ENCODE measurements at places on chromosomes 5 and 9. TPM values are rescaled to one million over a fixed set of nuclear protein-coding genes. Genes with fewer than 3 reads are reported as not detected.

- peak; percentile 25 for DNase-seq
Observed at GRCh38 chr9:15696979-15697378, 144.1 kb downstream of the CCDC171 start.

GRCh38 chr5:146832985-146833732 lies 45.4 kb downstream of the PPP2R2B start:
- peak; percentile 76 for DNase-seq

- no peak for DNase-seq
Observed at GRCh38 chr5:73998489-73998888, 372.5 kb downstream of the ARHGEF28 start.

DNA sequence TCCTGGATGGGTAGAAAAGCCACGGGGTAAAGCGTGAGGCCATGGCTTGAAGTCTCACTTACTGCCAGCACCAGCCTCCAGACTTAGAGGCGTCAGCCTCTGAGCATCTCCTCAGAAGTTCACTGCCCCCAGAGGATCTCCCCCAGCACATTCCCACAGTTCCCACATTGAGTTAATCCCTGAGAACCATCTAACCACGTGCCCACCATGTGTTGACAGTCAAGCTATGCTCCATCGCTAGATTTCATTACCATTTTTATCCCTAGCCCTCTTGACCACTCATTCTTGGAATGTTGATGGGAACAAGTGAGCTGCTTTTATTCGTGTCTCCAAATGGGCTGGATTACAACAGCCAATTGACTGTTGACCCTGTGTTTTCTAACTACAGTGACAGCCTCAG lies 283.3 kb upstream of the IRX1 start:
- DNase-seq = no peak

DNA sequence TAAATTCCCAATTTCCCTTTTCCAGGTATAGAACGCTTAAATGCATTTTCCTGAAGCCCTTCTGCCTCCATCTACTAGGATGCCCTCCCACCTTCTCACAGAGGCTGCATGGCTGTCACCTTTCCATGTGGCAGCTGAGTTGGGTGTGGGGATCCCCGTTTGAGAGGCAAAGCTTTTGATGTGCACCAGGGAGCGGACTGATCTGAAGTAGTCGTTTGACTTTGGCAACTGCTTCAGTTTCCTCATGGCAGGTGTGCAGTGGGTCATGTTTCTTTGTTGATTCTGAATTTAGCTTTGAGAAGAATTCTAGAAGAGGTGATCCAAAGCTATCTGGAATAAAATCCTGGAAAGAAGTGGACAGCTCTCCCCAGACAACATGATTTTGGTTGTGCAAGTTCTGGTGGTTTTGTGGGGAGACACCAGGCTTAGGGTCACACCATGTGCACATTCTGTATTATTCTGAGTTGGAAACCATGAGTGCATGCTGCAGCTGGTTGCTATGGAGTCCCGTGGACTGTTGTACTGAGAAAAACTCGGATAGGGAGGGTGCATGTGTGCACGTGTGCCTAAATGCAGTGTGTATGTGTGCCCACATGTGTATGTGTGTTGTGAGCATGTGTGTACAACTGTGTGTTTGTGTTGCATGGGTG lies 63.5 kb downstream of the GADD45G start:
- no peak for DNase-seq

DNA sequence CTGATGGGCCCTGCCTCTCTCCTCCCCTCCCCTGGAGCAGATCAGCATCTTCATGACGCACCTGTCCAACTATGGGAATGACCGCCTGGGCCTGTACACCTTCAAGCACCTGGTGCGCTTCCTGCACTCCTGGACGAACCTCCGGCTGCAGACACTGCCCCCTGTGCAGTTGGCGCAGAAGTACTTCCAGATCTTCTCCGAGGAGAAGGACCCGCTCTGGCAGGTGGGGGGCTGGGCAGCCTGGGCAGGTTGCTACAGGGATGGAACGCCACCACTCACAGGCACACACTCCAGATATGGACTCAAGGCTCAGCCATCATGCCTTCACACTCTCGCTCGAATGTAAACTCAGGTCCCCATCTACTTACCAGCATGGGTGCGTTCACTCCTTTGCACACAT lies 32.1 kb downstream of the NDST1 start:
- no peak for DNase-seq

DNA sequence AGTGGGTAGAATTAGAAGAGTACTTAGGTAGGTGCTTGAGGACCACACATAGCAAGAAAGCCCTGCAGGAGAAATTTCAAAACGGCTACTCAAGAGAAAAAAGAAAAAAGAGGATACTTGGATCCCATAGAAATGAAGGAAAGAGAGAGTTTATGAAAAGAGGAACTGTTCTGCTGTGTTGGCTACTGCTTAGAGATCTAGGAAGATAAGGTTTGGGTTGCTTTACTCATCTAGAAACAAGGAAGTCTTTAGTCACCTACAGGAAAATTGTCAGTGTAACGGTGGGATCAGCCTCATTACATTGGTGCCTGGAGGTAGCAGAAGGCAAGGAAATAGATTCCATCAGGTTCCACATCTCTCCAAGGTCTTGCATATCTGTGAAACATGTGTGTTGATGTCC lies 14.8 kb upstream of the C5orf46 start:
- DNase-seq = no peak

DNA sequence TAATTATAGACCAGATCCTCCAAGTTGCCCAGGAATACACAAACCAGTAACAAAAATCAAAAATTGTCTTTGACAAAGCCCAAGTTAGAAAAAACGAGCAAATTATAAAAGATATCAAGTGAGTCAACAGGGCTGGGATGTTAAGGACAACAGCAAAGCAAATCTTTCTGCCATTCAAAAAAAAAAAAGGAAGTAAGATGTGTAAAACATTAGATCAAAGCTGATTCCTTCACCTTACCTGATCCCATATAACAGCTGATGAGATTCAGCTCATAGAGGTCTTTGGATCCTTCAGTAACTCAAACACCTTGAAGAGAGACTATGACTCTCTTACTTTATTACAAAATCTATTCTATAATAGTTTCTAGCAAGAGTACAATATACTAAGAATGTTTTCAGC lies 100.9 kb downstream of the STRBP start:
- DNase-seq = no peak

- no peak for DNase-seq
Observed at GRCh38 chr5:159018855-159019254, 80.9 kb downstream of the EBF1 start.

DNA sequence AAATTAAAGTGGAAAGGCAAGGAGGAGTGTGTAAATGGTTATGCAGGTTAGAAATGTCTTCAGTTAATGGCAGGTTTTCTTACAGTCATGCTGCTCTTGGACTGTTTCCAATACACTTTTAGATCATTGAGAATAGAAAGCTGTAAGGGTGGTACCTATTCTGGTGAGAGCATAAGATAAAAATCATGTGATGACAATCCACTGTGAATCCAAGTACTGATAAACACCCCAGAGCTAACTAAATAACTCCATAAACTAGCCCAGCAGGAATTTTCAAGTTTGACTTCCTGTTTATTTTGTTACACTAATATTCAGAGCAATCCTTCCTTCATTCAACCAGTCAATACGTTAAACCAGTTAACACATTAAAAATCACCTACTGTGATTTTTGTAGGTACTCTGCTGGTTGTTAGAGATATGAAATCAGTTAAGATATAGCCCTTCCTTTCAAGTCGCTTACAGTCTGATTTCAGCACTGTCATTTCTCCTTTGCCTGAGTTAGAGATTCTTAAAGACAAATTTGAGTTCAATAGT lies 22.6 kb downstream of the VCAN start:
- DNase-seq = no peak

GRCh38 chr5:32115985-32116384 lies 58.1 kb downstream of the GOLPH3 start:
- DNase-seq = no peak

- DNase-seq = peak; percentile 58
Observed at GRCh38 chr5:8517456-8517855, 648.5 kb downstream of the MTRR start.

GRCh38 chr5:83149671-83150070 lies 72.3 kb downstream of the XRCC4 start:
- peak; percentile 0 for DNase-seq

DNA sequence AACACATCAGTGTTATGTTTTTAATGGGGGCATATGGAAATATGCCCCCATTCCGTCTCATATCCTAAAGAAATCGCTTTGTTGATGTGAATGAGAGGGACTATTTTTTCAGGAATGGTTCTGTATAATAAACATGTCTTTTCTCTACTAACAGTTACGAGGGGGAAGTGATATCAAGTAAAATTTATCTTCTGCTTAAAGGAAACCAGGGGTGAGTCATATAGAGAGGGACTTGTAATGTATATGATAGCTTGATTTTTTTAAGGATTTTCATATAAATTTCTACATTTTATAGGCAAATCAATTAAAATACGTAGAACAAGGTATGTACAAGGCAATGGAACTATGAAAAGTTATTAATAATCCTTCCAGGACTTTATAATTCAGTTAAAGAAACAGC lies 207.1 kb downstream of the SEMA5A start:
- DNase-seq = no peak

DNA sequence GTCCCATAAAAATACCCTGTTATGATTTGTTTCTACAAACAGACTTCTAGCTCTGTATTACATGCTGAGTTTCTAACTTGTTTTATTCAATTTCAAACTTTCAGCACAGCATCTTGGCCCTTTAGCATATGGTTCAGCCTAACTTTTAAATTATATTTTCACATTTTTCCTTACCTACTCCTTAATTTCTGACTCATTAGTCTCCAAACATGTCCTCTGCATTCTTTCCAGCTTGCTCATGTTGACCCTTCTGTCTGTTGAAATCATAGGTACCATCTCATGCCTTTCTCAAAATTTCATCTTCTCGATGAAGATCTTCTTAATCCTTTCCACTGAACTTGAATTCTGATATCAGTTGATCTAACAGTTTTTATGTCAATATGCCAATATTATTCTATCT lies 200.9 kb upstream of the RIOK2 start:
- DNase-seq = peak; percentile 41

DNA sequence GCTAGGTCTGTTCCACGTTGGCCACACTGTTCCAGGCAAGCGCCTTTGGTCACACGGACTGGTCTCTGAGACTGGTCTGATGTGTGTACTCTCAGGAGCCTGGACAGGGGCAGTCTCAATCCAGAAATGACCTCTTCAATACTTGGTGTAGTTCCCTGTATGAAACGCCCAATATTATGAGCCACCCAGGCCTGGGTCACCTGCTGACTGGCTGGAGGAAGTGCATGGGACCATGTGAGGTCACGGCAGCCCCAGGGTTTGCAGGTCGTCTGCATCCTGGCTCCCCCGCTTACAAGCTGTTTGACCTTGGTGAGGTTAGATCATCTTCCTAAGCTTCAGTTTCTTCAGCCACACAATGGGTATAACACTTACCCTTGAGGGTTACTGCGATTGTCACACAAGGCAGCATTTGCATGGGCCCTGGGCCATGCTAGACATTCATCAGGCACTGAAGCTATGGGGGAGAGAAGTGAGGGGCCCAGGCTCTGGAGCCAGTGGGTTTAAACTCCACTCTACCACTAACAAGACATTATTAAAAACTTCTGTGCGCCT lies 5.2 kb upstream of the GRHPR start:
- DNase-seq = no peak

DNA sequence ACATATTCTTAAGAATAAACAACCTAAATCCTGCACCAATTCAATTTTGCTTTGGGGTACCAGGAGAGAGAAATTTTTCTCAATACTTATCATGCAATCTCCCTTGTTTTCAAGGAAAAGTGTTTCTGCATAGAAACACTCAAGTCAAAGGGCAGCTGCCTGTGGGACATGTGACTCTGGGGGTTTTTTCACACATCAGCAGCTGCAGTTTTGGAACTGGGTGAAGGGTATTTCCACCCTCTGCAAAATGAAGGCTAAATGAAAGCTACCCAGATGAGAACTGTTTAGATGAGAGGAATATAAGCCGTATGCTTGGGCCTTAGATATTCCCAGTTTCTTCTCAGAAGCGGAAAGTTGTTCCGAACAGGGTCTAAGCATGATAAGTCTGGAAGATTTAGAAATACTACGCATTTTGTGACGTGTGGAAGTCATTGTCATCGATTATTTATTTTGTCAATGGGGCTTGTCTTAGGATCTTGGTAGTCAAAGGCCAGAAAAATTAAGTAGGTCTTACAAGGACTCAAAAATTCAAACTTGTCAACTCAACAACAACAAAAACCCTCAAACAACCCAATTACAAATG lies 64.3 kb upstream of the BOD1 start:
- no peak for DNase-seq

DNA sequence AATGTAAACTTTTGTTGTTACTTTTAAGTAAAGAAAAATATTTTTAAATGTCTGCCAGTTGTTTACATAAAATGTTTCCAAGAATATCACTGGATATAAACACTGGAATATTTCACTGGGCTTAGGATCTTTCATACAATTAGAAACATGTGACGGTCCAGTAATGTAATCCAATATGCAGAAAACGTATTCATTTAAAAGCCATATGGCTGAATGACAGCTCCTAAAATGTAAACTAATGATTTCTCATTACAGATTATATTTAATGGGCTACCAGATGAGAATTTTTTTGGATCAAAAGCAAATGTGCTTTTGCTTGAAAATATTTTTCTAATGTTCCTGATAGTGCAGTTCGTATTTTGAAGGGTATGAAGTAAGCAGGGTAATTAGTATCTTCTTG lies 124.3 kb downstream of the TTC39B start:
- no peak for DNase-seq

DNA sequence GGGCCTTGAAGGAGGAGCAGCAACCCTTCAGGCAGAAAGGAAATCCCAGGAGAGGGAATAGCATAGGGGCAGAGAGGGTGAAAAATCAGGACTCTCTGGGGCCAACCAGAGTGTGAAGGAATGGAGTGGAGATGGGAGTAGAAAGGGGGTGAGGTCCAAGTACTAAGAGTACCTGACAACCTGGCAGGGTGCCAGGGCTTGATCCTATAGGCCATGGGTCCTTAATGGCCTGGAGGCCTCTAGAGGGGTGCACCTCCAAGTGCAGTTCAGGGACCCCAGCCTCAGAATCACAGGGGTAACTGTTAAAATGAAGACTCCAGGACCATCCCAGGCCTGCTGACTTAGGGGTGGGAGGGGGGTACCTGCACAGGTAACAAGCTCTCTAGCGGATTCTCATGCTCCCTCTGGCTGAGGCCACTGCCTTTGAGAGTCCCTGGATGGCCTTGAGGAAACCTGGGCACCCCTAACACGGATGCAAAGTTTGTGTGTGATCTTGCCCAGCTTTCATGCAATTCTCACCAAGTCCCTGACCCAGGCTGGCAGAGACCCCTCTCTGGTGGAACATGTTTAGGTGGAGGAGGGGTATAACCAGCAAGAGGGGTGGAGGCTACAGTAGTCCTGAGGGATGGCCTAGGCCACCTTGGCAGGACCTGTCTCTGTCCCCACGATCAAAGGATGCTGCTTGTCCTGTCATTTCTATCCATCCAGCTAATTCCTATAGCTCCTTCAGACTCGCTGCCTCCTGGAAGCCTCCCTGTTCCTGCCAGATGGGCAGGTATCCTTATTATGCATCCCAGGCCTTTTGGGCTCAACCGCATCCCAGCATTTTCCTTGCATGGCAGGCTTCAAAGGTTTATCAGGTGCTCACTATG lies 17.6 kb upstream of the CSF1R start:
- no peak for DNase-seq

DMGDH gene
- total RNA-seq = 14.7 TPM

EIF4E1B gene
- not detected for total RNA-seq

F2R gene
- total RNA-seq = 17.3 TPM

PCDHGA7 gene
- 0.86 TPM for total RNA-seq

SLC36A2 gene
- total RNA-seq = not detected

NAIP gene
- 4.1 TPM for total RNA-seq

CYLC2 gene
- total RNA-seq = not detected

HAVCR1 gene
- total RNA-seq = 0.42 TPM

All from MCF 10A (cell line).